ENCODE measurements at places on chromosomes 4 and X.

DNA sequence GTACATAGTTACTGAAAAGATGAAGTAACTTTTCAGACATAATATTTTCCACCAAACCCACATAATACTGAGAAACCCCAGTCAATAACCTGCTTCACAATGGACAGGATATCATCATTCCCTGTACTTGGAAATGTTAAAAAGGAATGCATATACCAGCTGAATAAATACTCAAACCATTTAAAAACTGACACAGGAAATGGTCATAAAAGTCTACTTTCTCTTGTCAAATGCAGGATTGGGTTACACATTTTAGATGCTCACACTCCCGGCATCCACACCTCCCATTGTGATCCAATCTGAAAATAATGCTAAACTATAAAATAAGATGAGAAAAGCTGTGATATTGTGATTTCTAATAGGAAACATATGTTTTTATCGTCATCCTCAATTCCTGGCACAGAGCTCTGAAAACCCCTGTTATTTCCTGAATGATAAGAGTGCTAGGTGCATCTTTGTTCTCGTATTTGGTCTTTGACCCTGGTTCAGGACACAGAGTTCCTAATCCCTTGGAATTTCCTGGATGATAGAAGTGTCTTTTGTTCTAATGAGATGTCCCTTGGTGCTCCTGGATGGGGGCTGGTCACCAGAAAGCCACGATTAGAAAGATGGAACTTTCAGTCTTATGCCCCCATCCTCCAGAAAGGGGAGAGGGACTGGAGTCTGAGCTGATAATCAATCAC lies 821.3 kb downstream of the TRIML1 start:
- no peak for DNase-seq

GRCh38 chrX:107716118-107716684 lies 59.4 kb downstream of the TSC22D3 start:
- DNase-seq: no peak

GRCh38 chrX:15856636-15857035 lies 2.0 kb upstream of the AP1S2 start:
- DNase-seq: no peak

GRCh38 chr4:102560571-102561341 lies 59.6 kb downstream of the NFKB1 start:
- no peak for DNase-seq

All from stimulated activated CD4-positive, alpha-beta T cell treated with anti-CD3 and anti-CD28 coated beads, Interleukin-15, amount 100 ng/mL, for 1 hour (primary cell).